NCI-H2029 (cell line): ENCODE measurements at places on chromosomes 3 and 15.

DNA sequence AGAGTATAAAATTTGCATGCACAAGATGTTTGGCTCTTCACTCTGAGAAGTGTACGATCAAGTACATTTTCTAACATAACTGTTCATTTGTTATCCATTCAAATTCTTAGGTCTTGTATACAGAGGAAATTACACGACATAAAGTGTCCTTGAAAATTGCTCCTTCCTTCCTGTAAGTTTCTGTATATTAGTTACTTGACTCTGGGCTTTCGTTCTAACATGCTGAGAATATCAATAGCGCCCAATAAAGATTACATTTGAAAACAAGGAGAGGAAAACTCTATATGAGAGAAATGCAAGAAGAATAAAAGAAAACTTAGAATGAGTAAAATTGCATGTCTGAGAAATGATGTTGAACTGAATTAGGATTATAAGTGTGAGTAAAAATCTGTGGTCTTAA lies 722.5 kb upstream of the CADM2 start:
- DNase-seq: no peak

GRCh38 chr15:50249704-50250103 lies 15.8 kb downstream of the HDC start:
- DNase-seq: no peak

- no peak for DNase-seq
Observed at GRCh38 chr3:194322678-194323211, 28.4 kb downstream of the CPN2 start.

DNA sequence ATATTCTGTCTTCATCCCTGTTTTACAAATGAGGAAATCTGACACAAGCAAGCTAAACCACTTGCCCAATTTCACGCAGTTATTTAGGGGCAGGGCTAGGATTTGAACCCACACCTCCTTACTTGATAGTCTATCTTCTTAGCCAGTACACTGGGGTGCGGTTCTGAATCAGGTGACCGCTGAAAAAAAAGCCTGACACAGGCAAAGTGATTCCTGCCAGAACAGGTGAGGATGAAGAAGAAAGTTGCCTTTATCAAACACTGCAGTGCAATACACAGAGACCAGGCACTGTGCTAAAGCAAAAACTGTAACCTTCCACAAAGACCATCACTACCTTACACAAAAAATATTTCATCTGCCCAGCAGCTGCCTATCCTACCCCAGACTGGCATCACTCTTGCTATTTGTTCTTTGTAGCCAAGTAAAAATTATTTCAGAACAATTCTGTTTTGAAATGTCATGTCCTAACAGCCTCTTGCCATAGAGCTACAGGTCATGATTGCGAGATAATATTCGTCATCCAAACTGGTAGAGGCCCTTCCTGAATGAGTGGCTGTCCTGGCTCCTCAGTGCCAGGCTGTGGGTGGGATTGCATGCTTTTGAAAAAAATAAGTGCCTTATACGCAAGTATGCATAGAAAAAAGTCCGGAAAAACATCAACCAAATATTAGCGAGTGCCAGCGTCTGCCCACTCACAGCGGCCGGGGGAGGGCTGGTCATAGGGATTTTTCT lies 142.3 kb upstream of the TPM1 start:
- no peak for DNase-seq

GRCh38 chr15:52737720-52738119 lies 52.4 kb downstream of the ONECUT1 start:
- no peak for DNase-seq

- no peak for DNase-seq
Observed at GRCh38 chr3:99269606-99270351, 368.3 kb upstream of the DCBLD2 start.

- no peak for DNase-seq
Observed at GRCh38 chr3:141262308-141262705, 30.7 kb downstream of the PXYLP1 start.

- DNase-seq: no peak
Observed at GRCh38 chr3:59456852-59457485, 407.1 kb upstream of the CFAP20DC start.

GRCh38 chr3:141557961-141558706 lies 71.3 kb downstream of the RASA2 start:
- no peak for DNase-seq

- no peak for DNase-seq
Observed at GRCh38 chr3:157820157-157820517, 286.1 kb downstream of the SHOX2 start.

GRCh38 chr3:185825006-185825638 lies at the start of gene IGF2BP2:
IGF2BP2 (minus strand) TSS chr3:185825042; CDS start chr3:185824960, 82 bp downstream.
- DNase-seq: no peak

- no peak for DNase-seq
Observed at GRCh38 chr3:112874725-112875124, 28.1 kb upstream of the CD200R1L start.

- no peak for DNase-seq
Observed at GRCh38 chr3:135149707-135150681, 354.9 kb downstream of the EPHB1 start.

GRCh38 chr3:194925614-194926013 lies 239.9 kb downstream of the FAM43A start:
- no peak for DNase-seq

DNA sequence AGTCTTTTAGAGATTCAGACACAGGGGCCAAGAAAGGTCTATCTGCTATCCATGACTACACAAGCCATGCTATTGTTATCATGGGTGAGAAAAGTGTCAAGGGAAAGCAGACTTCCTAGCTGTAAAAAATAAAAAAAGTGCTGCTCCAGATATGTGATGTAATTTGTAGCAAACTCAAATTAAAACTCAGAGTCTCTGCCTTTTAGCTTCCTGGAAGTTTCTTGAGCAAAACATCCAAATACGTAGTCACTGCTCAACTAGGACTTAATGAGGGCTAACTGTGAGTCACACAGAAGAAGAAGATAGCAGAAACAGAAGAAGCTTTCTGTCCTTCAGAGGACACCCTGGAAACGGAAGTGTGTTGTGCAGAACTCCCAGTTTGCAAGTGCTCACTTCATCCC lies 393.4 kb upstream of the NR2F2 start:
- DNase-seq: no peak

- DNase-seq: no peak
Observed at GRCh38 chr15:27587810-27588209, 511.3 kb downstream of the OCA2 start.

- DNase-seq: no peak
Observed at GRCh38 chr3:43055806-43056770, 49.8 kb downstream of the POMGNT2 start.

GRCh38 chr15:92159481-92159880 lies 234.2 kb upstream of the ST8SIA2 start:
- DNase-seq: no peak

GRCh38 chr3:188168186-188168585 lies 14.2 kb downstream of the LPP start:
- no peak for DNase-seq

- DNase-seq: no peak
Observed at GRCh38 chr15:76664895-76665294, 240.2 kb downstream of the SCAPER start.

DNA sequence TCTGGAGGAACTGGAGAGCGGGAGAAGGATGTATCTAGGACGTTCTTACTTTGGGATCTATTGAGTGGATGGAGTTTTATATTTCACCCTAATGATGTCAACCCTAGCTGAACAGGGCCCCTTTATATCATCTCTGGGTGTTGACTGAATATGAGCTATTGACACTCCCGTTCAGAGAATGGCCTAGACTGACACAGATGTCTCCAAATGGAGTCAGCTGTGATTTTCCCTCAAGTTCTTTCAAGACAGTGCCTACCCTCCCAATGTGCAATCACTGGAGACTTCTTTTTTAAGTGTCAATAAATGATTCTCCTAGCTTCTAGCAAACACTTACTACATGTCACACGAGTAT lies 63.8 kb downstream of the FRMD4B start:
- DNase-seq: no peak

DNA sequence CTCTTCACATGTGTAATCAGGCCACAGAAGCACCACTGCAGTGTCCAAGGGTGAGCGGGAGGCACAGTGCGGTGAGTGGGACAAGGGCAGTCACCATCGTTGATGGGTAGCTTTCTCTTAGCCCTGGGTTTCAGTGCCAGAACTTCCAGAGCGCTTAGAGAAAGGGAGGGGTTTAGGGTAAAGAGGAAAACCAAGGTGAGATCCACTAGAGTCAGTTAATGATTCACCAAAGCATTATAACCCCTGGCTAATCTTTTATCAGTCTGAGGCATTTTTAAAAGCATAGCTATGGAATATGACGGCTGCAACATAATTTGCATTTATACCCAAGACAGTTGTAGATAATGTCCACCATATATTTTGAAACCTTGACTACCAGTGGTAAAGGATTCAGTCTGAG lies 94.8 kb downstream of the SHQ1 start:
- no peak for DNase-seq

- no peak for DNase-seq
Observed at GRCh38 chr3:124509884-124510283, 220.4 kb upstream of the UMPS start.

DNA sequence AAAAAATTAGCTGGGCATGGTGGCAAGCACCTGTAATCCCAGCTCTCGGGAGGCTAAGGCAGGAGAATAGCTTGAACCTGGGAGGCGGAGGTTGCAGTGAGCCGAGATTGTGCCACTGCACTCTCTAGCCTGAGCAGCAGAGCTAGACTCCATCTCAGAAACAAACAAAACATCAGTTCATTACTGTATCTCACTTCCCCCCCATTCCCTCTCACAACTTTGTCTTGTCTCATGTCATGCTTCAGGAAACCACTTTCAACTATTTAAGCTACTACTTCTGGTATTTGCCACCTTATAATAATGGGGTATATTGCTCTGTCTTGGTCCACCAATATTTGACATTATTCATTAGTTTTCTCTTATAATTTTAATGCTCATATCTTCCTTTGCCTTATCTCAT lies 26.2 kb downstream of the PIK3CA start:
- DNase-seq: no peak

GRCh38 chr15:70185251-70185711 lies 87.6 kb upstream of the TLE3 start:
- no peak for DNase-seq

- DNase-seq: no peak
Observed at GRCh38 chr3:104359546-104359945, 1007.2 kb upstream of the ALCAM start.

- DNase-seq: peak; percentile 47
Observed at GRCh38 chr3:132346841-132347736, 29.9 kb downstream of the ACP3 start.

DNA sequence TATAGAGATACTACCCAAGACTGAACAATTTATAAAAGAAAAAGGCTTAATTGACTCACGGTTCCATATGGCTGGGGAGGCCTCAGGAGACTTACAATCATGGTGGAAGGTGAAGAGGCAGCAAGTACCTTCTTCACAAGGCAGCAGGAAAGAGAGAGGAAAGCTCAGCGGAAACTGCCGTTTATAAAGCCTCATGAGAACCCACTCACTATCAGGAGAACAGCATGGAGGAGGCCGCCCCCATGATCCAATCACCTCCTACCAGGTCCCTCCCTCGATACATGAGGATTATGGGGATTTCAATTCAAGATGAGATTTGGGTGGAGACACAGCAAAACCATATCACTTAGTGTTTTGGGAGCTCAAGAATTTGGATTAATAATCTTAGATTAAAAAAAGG lies 240.2 kb downstream of the UACA start:
- no peak for DNase-seq

- no peak for DNase-seq
Observed at GRCh38 chr15:29066310-29066709, 180.5 kb downstream of the APBA2 start.
